ENCODE measurements at places on chromosomes 1 and 21. TPM values are rescaled to one million over a fixed set of nuclear protein-coding genes. Genes with fewer than 3 reads are reported as not detected.

GRCh38 chr1:224542783-224543440, 73.2 kb upstream of the CNIH3 start:
- no peak overlapping the region for H3K27ac ChIP-seq
- no peaks in the 10 kb centered on the region for H3K36me3 ChIP-seq
- no peak overlapping the region for H3K4me3 ChIP-seq
- no peaks in the 10 kb centered on the region for H3K27me3 ChIP-seq
- no peak for DNase-seq

ZNF644 gene
- 30.5 TPM for total RNA-seq

AMY1C gene
- total RNA-seq = not detected

DNA sequence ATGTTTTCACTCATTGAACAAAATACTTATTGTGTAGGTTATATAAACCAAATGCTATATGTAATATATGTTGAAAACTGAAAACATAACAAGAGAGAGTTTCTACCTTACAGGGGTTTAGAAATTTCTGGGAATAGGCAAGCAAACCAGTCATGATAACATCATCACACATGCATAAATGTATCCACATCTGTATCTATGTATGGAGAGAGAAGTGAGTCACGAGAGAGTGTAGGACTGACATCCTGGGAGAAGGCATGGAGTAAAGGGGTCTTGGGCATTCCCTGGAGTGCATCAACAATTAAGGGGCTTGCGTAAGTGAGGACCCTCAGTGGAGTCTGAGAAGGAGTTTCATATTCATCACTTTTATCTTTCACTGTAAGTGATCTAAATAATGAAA, 65.5 kb downstream of the PCNX2 start:
- DNase-seq = no peak
- no peaks in the 10 kb centered on the region for H3K36me3 ChIP-seq
- H3K27me3 ChIP-seq = no peaks in the 10 kb centered on the region
- no peaks in the 10 kb centered on the region for H3K4me1 ChIP-seq

- no peak for DNase-seq
- no peaks in the 10 kb centered on the region for H3K36me3 ChIP-seq
- H3K4me1 ChIP-seq = peaks cover 96% of the 10 kb centered on the region
- H3K4me3 ChIP-seq = no peak overlapping the region
Observed at GRCh38 chr1:13759072-13759471, 59.1 kb downstream of the PRDM2 start.

DNA sequence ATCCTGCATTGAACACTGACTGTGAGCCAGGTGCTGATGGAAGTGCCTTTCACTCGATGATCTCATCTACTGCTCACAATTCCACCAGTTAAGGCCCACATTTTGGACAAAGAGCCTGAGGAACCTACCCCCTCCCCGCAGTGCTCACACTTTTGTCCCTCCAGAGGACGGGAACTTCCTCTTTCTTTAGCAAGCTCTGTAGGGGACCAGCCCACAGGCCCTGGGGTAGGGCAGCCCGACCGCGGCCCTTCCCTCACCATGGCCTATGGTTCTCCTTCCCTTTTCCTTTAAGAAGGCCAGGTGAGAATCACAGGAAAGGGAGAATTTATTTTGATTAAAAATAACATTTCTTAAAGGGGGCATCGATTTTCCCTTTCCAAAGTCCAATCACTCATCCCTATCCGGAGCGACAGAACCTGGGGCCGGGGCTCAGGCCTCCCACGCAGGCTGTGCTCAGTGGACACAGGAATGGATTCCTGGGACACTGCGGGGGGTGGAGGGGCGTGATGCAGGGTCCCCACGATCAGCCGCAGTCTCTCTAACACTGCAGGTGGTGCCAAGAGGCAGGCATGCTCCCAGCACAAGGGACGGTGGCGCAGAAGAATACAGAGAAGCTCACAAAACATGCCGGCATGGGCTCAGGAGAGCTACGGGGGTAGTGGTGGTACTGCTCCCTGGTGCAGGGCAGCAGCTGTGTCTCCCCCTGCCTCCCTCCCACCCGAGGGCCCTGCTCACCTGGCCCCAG, 8.9 kb upstream of the KCNE1 start:
- no peak overlapping the region for H3K27ac ChIP-seq
- H3K4me1 ChIP-seq = peaks cover 7% of the 10 kb centered on the region
- no peaks in the 10 kb centered on the region for H3K27me3 ChIP-seq
- H3K4me3 ChIP-seq = no peak overlapping the region

- H3K27ac ChIP-seq = no peak within 1 kb of the TSS
- H3K27me3 ChIP-seq = no peaks in the 10 kb centered on the region
- no peaks in the 10 kb centered on the region for H3K4me1 ChIP-seq
Observed at GRCh38 chr1:47137198-47137597, at the start of gene CYP4A22. TSS of gene CYP4A22 (plus strand) at chr1:47137441. CDS start at chr1:47137486, 45 bp downstream.

GRIK1 gene
- total RNA-seq = not detected

- no peak overlapping the region for H3K27ac ChIP-seq
- peaks cover 70% of the 10 kb centered on the region for H3K36me3 ChIP-seq
- H3K27me3 ChIP-seq = no peaks in the 10 kb centered on the region
- no peak overlapping the region for H3K4me3 ChIP-seq
Observed at GRCh38 chr21:25760061-25760460, 25.3 kb downstream of the GABPA start.

- H3K36me3 ChIP-seq = no peaks in the 10 kb centered on the region
- peaks cover 7% of the 10 kb centered on the region for H3K4me1 ChIP-seq
- no peak overlapping the region for H3K27ac ChIP-seq
- no peak for DNase-seq
- H3K4me3 ChIP-seq = no peak overlapping the region
- no peaks in the 10 kb centered on the region for H3K27me3 ChIP-seq
Observed at GRCh38 chr1:92968138-92969032, 7.1 kb upstream of the DIPK1A start.

DNA sequence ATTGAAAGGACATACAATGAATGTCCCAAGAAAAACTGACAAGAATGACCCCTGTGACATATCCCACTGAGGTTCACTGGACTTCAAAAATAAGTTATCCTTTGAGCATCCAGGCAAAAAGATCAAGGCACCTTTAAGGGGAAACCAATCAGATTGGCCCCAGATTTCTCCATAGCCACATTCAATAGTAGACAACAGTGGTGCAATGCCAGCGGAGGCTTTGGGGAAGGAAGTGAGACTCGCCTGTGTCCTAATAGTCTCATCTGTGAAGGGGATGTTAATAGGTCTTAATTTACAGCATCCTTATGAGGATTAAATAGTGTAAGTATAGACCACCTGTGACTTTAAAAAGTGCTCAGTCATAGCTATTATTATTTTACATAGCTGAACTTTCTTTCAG, 21.5 kb downstream of the RPL5 start:
- H3K4me3 ChIP-seq = no peak overlapping the region
- no peak overlapping the region for H3K27ac ChIP-seq
- no peaks in the 10 kb centered on the region for H3K27me3 ChIP-seq
- peaks cover 3% of the 10 kb centered on the region for H3K4me1 ChIP-seq
- H3K36me3 ChIP-seq = no peaks in the 10 kb centered on the region

- no peak overlapping the region for H3K27ac ChIP-seq
- no peaks in the 10 kb centered on the region for H3K36me3 ChIP-seq
- H3K27me3 ChIP-seq = no peaks in the 10 kb centered on the region
- DNase-seq = no peak
- H3K4me1 ChIP-seq = peaks cover 23% of the 10 kb centered on the region
Observed at GRCh38 chr1:2299131-2299627, 71.1 kb downstream of the SKI start.

DNA sequence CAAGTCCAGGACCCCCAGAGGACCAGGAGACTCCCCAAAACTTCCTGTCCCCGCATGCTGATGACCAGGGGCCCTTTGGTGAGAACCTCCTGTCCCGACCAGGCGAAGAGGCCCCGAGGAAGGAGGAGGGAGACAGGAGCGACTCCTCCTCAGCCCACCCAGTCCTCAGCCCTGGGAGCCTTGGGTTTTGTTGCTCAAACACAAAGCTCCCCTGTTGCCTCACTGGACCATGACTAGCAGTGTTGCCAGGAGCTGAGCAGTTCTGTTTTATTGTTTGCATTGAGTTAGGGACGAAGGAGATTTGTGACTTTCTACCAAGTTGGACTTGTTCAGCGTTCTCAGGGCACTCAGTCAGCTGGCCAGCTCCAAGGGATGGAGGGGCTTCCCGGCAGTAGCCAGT, 10.0 kb downstream of the UMODL1 start:
- H3K36me3 ChIP-seq = no peaks in the 10 kb centered on the region
- H3K4me3 ChIP-seq = no peak overlapping the region
- H3K4me1 ChIP-seq = peaks cover 4% of the 10 kb centered on the region
- H3K27ac ChIP-seq = no peak overlapping the region

DNA sequence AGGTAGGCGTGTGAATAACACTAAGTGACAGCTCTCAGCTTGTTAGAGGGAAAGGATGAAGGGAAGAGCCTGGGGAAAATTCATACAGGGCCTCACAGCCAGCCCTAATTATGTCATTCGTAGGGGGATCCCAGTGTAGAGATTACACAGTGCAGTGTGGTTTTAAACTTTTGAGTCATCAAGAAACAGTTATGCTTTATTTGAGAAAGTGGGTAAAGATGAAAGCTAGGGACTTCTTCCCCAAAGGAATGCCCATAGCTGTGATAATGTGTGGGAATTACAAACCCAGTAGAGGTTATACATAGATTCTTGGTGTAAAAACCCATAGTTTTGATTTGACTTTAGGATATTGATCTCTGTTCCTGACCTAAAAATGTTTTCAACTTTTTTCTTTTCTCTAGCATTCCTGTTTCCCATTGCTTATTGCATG, 1.9 kb downstream of the TTF2 start:
- H3K27ac ChIP-seq = no peak overlapping the region
- H3K4me1 ChIP-seq = no peaks in the 10 kb centered on the region
- no peak for DNase-seq
- H3K27me3 ChIP-seq = no peaks in the 10 kb centered on the region
- no peaks in the 10 kb centered on the region for H3K36me3 ChIP-seq

ARID4B gene
- total RNA-seq = 18.8 TPM

- no peak for DNase-seq
- H3K4me1 ChIP-seq = no peaks in the 10 kb centered on the region
- H3K27ac ChIP-seq = no peak overlapping the region
- H3K27me3 ChIP-seq = no peaks in the 10 kb centered on the region
Observed at GRCh38 chr21:44763451-44764318, 37.9 kb downstream of the UBE2G2 start.

- H3K27ac ChIP-seq = no peak overlapping the region
- peaks cover 21% of the 10 kb centered on the region for H3K27me3 ChIP-seq
- H3K4me1 ChIP-seq = no peaks in the 10 kb centered on the region
- DNase-seq = no peak
- H3K4me3 ChIP-seq = no peak overlapping the region
Observed at GRCh38 chr1:43058545-43059360, 100.1 kb upstream of the SLC2A1 start.

GRCh38 chr1:181778640-181779260, 282.8 kb downstream of the ZNF648 start:
- H3K36me3 ChIP-seq = no peaks in the 10 kb centered on the region
- DNase-seq = no peak
- no peaks in the 10 kb centered on the region for H3K4me1 ChIP-seq
- H3K27me3 ChIP-seq = no peaks in the 10 kb centered on the region

DNA sequence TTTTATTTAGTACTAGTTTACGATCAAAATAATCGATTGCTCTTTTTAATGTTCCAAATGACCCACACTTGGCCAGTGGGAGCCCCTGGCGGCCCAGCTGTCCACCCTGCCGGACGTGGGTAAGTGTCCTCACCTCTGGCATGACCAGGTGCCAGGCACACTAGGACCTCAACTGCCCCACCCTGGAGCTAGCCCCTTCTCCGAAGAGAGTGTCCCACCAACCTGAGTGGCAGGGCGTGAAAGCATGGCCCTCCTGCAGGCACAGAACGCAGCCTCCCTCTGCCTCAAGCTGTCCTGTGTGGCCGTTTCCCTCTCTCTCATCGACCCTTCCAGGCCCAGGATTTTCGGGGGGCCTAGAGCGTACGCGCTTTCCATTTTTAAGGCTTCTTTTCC, 32.9 kb upstream of the AGPAT3 start:
- H3K36me3 ChIP-seq = no peaks in the 10 kb centered on the region
- no peak for DNase-seq
- no peak overlapping the region for H3K27ac ChIP-seq
- H3K27me3 ChIP-seq = no peaks in the 10 kb centered on the region

DNA sequence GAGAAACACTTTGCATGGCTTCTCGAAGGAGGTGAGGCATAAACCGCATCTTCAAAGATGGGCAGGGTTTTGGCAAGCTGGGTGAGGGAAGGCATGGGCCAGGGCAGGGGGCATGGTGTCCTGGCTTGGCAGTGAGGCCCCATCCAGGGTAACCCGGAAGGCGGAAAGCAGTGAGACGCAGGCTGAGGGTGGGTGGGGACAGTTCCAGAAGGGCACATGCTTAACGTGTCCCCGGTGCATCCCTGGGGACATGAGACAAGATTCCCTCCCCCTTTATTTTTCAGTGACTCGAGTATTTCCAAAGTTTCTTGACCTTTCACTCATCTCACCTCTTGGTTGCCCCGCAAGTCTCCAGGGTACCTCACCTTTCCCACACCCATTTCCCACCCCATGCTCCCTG, 122.8 kb upstream of the SLC25A33 start:
- no peak for DNase-seq
- no peak overlapping the region for H3K27ac ChIP-seq
- H3K4me3 ChIP-seq = no peak overlapping the region
- no peaks in the 10 kb centered on the region for H3K27me3 ChIP-seq
- H3K36me3 ChIP-seq = no peaks in the 10 kb centered on the region
- peaks cover 19% of the 10 kb centered on the region for H3K4me1 ChIP-seq

GRCh38 chr1:48471691-48472576, at the start of gene SPATA6:
TSS of gene SPATA6 (minus strand) at chr1:48472204. CDS start at chr1:48472008, 196 bp downstream.
- H3K4me1 ChIP-seq = no peaks in the 10 kb centered on the region
- H3K4me3 ChIP-seq = peak within 1 kb of the TSS; percentile 76

OR2T35 gene
- total RNA-seq = not detected

DNA sequence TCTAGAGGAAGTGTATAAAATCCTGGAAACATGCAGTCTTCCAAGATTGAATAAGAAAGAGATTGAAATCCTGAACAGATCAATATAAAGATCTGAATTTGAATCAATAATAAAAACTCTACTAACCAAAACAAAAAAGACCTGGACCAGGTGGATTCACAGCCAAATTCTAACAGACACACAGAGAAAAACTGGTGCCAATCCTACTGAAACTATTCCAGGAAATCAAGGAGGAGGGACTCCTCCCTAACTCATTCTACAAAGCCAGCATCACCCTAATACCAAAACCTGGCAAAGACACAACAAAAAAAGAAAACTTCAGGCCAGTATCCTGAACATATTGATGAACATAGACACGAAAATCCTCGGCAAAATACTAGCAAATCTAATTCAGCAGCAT, 58.3 kb downstream of the SYT14 start:
- no peak for DNase-seq
- no peaks in the 10 kb centered on the region for H3K36me3 ChIP-seq
- H3K4me1 ChIP-seq = no peaks in the 10 kb centered on the region
- H3K27me3 ChIP-seq = no peaks in the 10 kb centered on the region
- H3K27ac ChIP-seq = no peak overlapping the region
- H3K4me3 ChIP-seq = no peak overlapping the region

GRCh38 chr1:178877896-178878295, 7.0 kb upstream of the ANGPTL1 start:
- no peak overlapping the region for H3K4me3 ChIP-seq
- H3K36me3 ChIP-seq = no peaks in the 10 kb centered on the region
- no peak overlapping the region for H3K27ac ChIP-seq
- H3K4me1 ChIP-seq = peaks cover 9% of the 10 kb centered on the region
- DNase-seq = no peak

RAB7B gene
- 0.33 TPM for total RNA-seq

DNA sequence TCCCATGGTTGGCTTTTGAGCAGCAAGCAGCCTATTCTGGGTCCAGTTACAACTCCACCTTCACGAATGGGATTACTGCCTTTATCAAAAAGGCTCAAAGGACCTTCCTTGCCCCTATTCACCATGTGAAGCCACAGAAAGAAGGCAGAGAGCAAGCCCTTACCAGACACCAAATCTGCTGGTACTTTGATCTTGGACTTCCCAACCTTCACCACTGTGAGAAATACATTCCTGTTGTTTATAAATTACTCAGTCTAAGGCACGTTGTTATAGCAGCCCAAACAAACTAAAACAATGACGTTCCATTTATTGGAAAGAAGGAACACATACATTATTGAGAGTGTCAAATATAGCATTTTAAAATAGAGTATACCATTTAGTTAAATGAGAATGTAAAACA, 1557.9 kb downstream of the PLA2G4A start:
- no peak for DNase-seq
- H3K27ac ChIP-seq = no peak overlapping the region

Measured in gastrocnemius medialis (tissue), 4 donors.